ENCODE measurements at places on chromosomes 7 and 10.

DNA sequence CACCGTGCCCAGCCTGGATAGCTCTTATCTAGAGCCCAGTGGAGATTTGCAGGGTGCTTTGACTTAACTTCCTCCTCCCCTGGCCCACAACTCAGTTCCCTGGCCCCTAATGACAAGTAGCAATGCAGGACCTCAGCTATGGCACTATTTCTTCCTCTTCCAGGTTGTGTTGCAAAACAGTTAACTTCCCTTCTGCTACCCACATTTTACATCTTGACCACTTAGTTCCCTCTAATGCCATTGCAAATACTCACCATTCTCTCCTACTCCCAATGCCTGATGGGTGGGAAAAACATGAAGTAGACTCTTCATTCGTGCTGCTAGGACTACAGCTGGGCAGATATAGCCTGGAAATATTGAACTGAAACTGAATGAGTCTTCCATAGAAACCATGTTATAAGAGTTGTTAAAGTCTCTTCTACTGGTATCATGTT lies 39.1 kb upstream of the FGL2 start:
- DNase-seq = no peak

DNA sequence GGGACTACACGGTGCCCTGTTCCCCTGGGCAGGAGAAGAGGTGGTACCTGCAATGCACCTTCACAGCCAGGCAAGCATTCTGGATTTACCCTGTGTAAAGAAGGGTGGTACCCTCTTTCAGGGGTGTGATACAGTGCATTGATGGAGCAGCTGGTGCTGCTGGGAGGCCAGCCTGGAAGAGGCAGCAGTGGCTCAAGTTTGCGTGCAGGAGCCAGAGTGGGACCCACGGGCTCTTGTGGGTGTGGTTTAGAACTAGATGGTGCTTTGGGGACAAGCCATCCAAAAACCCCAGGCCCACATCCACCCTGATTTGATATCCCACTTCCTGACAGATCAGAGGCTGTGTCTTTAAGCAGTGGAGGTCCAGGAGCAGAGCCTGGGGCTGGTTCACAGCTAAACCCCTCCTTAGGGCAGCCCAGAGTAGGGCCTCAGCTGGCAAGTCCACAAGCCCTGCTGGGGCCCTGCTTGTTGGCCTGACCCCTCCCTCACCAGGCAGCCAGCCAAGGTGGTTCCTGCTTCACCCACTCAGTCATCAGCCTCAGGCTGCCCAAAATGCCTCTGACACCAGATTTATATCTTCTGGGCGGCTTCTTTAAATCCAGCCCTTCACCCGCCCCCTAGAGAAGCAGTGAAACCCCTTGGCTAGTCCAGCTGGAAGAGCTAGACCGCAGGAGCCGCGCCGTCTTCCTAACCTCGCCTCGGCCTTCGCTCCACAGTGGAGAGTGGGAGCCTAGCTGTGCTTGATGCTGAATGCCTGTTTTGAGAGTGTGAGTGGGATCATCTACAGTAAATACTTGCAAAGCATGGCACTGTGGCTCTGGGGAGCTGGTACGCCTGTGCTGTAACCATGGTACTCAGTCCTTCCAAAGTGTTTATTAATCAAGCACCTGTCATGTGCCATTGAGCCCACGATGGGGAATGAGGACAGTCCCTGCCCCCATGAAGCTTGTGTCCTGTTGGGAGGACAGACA lies 1.4 kb upstream of the ASIC3 start:
- peak; percentile 63 for DNase-seq

DNA sequence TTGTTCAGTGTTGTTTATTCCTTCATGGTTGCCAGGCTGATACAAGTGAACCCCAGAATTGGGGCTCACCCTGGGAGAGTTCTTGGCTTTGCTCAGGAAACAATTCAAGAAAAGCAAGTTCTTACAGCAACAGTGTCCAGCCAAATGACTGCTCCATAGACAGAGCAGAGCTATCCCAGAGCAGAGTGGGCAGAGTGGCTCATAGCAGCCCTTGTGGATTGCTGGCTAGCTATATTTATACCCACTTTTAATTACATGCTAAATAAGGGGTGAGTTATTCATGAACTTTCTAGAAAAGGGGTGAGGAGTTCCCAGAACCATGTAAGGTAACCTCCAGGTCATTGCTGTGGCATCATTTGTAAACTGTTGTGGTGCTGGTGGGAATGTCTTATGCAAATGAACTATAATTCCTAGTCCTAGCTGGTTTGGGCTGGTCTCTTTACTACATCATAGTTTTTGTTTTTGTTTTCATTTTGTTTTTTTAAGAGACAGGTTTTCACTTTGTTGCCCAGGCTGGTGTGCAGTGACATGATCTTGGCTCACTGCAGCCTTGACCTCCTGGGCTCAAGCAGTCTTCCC lies 59.9 kb upstream of the HBP1 start:
- no peak for DNase-seq

DNA sequence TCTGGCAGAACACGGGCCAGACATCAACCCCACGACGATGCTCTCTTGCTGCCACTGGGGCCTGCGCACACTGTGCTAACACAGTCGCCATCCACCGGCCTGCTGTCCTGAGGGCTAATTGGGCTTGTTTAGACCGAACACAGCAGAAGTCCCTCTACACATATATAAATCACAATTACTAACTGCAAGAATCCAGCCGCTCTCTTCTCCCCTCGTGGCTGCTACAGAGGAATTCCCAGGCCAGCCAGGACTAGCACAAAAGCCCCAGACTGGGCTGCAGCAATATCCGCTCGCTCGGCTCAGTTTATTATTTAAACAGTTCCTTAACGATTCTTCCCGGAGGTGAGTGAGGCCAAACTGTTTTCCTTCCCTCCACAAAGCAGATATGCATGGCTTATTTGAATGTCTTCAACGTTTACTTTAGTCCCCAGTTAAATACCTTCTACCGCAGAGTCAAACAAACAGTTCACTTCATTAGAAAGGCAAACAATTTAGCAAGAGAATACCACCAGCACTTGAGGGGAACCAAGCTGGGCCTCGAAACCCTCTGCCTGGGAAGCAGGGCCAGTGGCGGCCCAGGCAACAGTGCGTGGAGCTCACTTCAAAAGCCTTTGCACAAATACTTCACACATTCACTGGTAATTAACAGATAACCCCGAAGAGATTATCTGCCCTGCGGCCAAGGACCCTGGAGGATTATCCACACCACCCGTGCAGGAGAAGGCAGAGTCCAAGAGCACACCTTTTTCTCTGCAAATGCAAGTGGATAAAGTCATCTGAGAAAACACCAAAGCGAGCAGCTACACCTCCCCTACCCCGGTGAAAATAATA lies 145.3 kb downstream of the GLI3 start:
- DNase-seq = no peak

DNA sequence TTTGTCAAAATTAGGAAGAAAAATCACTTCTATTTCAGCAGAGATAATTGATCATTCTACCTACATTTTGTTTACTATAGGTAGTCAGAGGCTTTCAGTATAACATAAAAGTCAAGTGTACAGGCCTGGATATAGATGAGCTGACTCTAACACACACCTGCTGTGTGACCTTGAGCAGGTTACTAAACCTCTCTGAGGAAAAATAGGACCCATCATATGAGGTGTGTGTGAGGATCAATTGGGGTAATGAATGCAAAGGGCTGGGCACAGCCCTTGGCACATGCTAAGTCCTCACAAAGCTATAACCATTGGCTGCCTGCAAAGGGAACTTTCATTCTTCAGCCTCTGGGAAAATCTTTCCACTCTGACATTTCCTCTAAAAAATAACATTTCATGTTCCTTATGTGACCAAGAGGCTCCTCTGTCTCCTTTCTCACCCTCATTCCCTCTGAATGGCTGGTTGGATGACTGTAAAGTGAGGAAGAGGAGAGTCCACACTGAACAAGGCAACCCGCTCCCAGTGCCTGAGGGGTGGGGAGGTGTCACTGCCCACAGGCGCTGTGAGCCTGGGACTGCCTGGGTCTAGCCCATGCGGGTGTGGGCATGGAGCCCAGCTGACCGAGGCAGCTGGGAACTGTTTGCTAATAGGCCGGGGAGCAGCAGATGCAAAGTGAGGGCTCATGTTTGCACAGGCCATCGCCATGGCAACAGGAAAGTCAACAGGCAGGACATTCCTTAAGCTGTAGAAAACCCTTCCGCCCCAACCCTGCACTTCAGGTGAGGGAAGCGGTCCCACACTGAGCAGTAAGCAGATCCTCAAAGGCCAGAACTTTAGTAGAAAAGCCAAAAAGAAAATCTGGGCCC lies 36.8 kb downstream of the MYOF start:
- DNase-seq = peak; percentile 78

- no peak for DNase-seq
These were observed 10.7 kb downstream of the NCOA4 start for GRCh38 chr10:46019569-46020343.

- no peak for DNase-seq
These were observed 78.4 kb downstream of the SLC16A9 start for GRCh38 chr10:59631237-59631636.

GRCh38 chr7:71290452-71290851 lies 158.5 kb downstream of the GALNT17 start:
- DNase-seq = no peak

- DNase-seq = peak; percentile 45
These were observed 25.5 kb downstream of the GTF2IRD1 start for GRCh38 chr7:74479066-74479781.

DNA sequence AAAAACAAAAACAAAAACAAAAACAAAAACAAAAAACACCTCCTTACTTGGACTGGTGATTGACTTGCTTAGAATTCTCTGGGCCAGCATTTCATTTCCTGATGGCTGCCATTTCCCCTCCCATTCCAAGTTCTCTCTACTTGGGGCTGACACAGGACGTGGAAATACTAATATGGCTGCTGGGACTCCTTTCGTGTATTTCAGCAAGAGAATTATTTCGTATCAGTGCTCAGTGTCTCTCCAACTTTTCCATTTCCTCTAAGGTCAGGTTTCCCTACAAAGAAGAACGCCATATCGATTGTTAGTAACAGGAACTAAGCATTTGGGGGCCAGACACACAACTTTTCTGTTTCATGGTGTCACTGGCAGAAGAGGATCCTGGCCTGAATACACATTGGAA lies 22.5 kb upstream of the VAX1 start:
- no peak for DNase-seq

GRCh38 chr10:113631684-113632367 lies 32.0 kb downstream of the NRAP start:
- no peak for DNase-seq

- DNase-seq = no peak
These were observed 40.3 kb downstream of the PRF1 start for GRCh38 chr10:70562036-70562755.

- DNase-seq = peak; percentile 5
These were observed 7.7 kb upstream of the SCART1 start for GRCh38 chr10:133445751-133446708.

GRCh38 chr7:52669031-52669430 lies 366.4 kb upstream of the POM121L12 start:
- DNase-seq = no peak

GRCh38 chr7:94111009-94111408 lies 106.9 kb upstream of the BET1 start:
- no peak for DNase-seq

GRCh38 chr10:34408956-34409355 lies 406.1 kb downstream of the PARD3 start:
- DNase-seq = no peak

DNA sequence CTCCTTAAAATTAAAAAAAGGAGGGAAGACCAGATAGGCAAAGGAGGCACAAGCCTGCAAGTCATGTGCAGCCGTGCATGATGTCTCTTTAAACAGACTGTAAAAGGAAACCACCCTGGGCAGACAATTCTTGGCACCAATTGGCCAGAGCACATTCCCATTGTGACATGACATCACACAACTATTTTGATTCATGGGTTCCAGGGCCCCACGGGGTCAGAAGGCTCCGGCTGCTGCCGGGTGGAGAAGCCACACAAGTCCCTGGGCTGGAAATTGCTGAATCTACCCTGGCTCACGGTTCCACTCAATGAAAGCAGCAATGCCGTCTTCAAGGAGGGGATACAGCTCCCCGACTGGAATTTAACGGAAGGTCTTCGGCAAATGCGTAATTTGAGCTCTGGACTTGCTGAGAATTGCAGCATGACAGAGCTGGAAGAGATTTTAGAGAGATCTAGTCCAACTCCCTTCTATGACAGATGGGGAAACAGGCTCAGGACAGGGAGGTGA lies 140.5 kb downstream of the PRKAG2 start:
- peak; percentile 95 for DNase-seq

DNA sequence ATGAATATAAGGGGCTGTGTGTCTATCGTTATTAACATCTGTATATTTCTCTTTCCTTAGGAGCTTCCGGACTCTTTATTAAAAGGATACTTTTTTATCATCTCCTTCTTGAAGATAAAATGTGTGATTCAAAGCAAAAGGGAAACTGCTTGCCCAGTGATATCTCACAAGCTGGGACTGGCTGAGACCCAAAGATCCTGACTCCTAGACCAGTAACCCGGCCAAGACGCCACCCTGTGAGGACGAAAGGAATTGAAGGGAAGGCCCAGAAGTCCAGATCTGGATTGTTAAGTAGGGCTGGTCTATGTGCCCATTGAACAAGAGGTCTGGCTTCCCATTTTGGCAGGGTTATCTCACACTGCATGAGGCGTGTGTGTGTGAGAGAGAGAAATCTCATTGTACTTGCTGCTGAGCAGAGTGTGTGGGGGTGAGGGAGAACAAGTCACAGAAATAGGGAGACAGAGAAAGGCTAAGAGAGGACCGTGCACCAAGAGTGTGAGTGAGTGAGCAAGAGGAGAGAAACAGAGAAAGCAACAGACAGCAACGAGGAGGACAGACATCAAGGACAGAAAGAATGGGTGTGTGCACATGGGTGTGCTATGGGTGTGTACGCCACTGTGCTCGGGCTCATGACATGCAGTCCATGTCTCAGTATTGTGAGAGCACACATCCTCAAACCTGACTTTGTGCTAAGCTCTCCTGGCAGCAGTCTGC lies 75.4 kb downstream of the PLXNA4 start:
- DNase-seq = peak; percentile 73

- DNase-seq = no peak
These were observed 12.8 kb downstream of the TRDMT1 start for GRCh38 chr10:17188644-17189172.

DNA sequence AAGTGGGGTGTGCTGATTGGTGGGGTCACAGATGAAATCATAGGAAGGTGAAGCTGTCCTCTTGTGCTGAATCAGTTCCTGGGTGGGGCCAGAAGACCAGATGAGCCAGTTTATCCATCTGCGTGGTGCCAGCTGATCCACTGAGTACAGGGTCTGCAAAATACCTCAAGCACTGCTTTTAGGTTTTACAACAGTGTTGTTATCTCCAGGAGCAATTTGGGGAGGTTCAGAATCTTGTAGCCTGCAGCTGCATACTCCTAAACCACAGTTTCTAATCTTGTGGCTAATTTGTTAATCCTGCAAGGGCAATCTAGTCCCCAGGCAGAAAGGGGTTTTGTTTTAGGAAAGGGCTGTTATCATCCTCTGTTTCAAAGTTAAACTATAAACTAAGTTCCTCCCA lies 17.0 kb upstream of the IFRD1 start:
- no peak for DNase-seq

DNA sequence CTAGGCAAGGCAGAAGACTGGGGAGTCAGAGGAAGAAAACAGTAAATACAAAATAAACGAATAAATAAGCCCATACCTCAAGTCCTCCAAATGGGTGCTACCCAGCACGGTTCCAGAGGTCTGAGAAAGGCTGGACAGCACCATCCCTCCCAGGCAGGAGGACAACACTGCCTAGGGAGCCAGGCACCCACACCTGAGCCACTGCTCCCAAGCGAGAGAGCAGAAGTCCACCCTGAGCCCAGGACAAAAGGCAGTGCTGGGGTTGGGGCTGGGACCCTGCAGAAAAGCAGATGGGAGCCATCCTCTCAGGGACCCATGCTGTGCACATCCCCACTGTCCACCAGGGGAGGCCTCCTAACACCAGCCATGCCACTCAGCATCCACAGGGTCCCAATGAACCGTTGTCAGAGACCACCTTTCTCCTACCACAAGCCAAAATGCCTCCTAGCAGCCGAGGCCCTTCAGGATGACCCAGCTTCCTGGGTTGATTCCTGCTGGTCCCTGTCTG lies 16.2 kb downstream of the GFRA1 start:
- DNase-seq = no peak
